ENCODE measurements at places on chromosomes 1 and 21.

DNA sequence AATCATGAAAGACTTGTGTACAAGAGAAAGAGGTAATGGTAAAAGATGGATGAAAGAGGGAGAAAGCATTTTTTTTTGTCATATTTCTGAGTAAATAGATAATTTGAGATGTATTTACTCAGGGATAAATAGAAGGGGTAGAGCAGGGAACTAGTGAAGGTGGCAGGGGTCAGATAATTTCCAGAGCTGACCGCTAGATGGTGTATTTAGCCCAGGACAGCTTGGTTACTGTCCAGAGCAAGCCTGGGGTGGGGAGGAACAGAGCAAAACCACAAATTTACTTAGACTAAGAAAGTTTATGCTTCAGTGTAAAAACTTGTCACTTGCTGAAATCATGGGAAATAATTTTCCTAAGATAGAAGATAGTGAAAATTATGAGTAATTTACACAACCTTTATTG is 91.5 kb downstream of the XCL2 start:
- DNase-seq, result no peak

DNA sequence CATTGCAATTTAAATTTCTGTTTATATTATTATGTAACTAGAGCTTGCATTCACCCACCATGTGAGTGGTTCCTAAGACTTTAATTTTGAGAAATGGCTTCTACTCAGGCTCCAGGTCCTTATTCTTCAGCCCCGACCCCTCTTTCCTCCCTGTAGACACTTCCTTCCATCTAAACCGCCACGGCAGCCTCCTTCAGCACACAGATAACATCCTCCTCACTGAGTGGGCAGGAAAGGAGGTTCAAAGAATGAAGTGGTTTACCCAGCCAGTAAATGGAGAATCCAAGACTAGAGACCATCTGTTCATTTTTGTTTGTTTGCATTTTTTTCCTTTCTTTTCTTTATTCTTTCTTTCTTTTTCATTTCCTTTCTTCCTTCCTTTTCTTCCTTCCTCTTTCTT is 37.1 kb upstream of the SOD1 start:
- no peak for DNase-seq

- no peak for DNase-seq
These were observed 69.5 kb upstream of the HSD17B7 start for GRCh38 chr1:162720996-162721395.

DNA sequence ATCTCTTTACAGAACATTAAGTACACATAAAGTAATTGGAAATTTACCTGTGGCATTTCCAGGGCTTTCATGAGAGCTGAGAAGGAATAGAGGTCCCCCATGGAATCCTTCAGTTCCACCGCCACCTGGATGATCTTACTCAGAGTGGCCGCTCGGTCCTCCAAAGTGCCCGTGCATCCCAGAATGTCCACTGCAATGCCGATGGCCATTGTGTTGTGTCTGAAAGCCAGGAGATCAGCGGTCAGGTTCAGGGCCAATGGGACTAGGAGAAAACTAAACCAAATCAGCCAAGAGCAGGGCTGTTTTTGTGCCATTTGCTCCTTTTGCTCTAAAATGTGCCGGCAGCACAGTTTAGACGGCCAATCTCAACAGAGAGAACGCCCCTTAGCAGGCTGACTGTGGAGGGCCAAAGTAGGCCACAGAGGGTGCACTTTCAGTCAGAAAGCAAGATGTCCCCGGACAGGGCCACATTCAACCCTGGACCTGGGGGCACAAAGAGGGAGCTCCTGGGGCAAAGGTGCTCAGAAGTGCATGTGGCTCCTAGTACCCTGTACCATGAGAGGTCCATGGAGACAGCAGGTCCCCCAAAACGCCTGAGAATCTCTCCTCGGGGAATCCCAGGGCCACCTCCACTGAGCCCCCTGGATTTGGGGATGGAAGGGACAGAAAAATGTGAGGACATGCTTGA is 109.9 kb downstream of the BCAR3 start:
- DNase-seq, result no peak

DNA sequence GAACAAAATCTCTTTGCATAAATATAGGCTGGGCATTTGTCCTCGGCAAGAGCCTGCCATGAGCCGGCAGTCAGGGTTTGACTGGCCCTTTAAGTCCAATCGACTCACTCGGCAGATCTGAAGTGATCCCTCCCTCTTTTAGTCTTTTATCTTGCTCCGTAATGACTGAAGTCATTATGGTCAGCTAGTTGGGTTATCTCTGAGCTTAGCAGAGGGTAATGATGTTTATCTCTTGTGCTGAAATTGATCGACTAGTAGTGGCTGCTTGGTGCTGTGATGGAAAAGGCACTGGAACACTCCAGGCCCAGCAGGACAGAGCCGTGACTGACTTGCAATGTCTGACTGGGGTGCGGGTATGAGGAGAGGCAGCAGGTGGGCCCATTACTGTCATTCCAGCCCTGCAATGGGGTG is 468 bp upstream of the ABCA4 start:
- no peak for DNase-seq

DNA sequence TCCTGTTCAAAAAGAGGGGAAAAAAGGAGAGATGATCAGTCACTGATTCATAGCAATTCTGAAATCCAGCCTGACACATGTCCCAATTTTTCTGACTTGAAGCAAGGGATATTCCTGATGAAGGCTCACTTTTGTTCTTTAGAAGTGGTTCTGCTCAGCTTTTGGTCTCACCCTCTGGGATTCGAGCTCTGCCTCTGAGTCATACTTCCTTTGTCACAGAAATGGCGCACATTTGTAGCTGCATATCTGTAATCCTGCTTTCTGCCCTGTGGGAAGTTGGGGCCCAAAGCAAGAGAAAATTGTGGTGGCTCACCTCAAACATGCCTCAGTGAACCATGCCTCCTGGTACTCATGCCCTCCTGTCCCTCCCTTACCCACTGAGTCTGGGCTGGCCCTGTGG is 22.3 kb upstream of the FAM78B start:
- DNase-seq, result no peak

DNA sequence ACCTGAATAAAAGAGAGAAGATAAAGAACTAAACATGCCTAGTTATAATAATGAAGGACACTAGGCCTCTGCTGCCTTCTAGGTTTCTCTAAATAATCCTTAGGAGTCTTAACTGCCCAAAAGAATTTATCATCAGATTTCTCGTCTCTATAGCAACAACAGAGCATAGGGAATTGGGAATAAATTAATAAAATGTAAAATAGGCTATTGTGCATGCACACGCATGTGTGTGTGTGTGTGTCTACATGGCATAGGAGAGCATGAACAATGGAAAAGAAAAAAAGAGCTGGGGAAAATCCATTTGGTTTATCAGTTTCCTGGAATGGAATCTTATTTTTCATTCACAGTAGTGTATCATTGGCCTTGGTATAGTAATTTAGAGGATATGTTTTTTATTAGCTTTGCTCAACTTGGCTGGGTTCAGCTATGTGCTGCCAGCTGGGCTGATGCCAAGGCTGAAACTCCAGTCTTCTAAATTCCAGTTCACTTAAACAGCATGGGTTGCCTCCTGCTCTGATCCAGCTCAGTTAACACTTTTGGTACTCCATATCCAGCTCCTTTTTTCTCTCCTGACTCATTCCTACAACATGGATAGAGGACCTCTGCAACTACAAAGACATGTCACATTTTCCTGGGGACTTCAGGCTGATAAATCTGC is 80.6 kb upstream of the SLFNL1 start:
- DNase-seq, result no peak

DNA sequence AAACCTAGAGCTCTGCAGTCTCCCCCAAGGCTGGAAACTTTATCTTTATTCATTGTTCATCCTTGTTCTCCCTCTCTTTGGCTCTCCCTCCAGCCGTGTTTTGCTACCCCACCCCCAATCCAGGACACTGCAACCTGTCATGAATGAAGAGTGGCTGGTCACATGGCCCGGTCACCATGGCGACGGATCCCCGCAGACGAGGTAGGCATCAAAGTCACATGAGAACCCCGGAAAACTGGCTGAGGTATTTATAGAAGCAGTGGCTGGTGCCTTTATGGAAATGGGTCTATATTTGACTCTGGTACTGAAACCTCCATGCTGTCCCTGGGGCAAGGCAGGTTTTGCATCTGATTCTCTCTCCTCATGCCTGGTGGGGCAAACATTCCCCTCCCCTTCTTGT is 13.4 kb upstream of the SLC6A17 start:
- no peak for DNase-seq

DNA sequence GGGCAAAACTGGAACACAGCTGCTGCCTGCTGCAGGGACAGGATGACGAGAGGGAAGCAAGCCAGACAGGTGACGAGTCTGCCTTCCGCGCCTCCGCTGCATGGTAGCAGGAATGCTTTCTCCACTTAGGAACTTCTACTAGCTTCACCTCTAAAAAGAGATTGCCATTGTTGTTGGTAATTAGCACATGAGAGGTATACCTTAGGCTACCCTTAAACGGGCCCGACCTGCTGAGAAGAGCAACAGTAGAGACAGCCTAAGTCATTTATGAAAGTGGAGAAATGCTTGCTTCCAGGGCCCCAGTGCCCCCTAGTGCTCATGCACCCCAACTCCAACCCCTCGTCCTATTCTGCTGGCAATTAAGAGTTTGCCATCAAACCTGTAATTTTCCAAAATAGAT is 96.9 kb upstream of the AKT3 start:
- no peak for DNase-seq

DNA sequence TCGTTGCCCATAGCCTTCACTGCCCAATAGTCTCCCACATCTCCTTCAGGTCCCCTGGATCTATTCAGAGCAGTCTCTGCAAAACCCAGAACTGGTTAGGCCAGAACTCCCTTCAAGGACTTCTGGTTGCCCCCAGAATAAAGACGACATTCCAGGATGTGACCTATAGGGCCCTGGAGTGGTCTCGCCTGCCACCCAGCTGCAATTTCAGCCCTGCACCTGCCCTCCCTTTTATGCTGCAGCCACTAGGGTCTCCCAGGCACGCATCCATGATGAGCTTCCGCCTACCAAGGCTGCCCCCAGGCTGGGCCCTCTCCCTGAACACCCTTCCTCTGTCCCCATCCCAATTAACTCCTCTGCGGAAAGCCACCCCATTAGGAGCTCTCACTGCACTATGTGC is 7.2 kb upstream of the TSPEAR start:
- DNase-seq, result no peak

- DNase-seq, result no peak
These were observed 235.2 kb upstream of the RAB4A start for GRCh38 chr1:229035748-229036082.

DNA sequence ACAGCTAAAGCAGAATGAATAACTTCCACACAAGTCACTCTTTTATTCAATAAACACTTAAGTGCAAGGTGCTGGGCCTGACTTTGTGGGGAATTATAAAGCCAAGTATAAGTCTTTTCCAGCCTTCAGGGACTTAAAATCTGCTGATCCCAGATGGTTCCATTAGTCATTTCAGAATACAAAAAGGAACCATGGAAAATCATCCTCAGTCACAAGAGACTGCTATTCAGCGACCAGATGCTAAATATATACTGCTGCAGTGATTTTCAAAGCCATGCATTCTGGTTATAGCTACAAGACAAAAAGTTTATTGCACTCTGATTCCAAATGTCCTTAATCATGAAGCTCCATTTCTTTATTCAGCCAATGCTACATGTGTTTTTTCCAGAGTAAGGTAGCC is 25.7 kb downstream of the GLMN start:
- DNase-seq, result no peak

GRCh38 chr1:20981915-20982314 is 194.8 kb downstream of the EIF4G3 start:
- DNase-seq, result no peak

DNA sequence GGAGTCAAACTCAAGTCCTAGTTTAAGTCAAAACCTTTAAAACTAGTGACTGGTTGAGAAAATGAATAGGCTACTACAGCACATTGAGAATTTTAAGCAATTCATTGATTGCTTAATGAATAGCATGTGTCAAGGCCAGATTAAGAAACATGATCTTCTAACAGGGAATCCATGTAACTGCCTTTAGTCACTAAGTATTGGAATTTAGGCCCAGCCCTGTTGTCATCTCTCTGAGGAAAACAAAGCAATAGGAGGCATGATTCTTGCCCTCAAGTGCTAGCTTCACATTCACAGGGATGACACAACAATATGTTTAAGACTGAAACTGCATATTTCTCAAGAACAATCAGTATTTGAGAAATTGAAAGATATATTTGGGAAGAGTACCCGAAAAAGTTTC is 70.0 kb upstream of the PTGS2 start:
- DNase-seq, result peak; percentile 10

- DNase-seq, result no peak
These were observed 5.4 kb downstream of the LSS start for GRCh38 chr21:46223217-46223616.

DNA sequence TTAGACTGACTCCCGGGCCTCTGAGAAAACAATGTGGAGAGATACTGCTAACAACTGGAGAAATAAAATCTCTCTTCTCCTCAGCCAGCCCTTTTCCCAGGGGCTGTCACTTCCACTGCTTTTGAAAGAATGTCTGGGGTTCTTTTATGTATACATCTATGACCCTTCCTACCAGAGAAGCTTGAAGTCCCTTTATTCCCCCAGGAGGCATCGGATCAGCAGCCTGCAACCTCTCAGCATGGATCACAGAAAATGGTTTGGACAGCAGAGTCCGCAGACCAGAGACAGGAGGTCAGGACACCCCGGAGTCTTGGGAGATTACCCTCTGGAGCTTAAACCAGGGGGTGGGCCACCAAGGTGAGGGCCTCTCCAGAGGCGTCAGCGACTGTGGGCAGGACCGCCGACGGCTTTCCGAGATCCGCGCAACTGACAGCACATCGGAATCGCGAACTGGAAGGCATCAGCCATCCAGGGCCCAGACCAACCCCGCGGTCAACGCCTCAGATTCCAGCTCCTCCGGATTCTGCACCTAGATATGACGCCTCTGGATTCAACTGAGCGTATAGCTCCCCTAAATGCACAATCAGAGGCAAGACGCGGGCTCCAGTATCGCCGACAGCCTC is 1.0 kb downstream of the EPHA10 start:
- no peak for DNase-seq

GRCh38 chr1:28801461-28801860 is 10.5 kb upstream of the OPRD1 start:
- DNase-seq, result no peak

DNA sequence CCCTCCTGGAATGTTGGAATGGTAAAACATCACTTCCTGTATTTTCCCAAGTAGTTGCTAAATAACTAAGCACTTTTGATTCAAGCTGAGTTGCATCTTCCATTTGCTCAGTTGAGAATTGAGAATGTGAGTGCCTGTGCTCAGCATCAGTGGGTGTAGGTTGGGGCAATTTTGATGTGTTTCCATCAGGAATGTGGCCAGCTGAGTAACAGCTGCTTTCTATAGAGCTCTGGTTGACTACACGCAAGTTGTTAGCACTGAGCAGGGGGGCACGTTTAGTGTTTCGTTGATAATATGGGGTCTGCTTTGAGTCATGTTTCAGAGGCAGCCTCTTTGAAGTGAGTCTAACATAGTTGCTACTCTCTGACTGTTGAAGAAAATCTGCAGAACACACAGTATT is 41.5 kb downstream of the LRRC53 start:
- DNase-seq, result no peak

GRCh38 chr1:67138813-67139499 is 4.2 kb upstream of the C1orf141 start:
- no peak for DNase-seq

DNA sequence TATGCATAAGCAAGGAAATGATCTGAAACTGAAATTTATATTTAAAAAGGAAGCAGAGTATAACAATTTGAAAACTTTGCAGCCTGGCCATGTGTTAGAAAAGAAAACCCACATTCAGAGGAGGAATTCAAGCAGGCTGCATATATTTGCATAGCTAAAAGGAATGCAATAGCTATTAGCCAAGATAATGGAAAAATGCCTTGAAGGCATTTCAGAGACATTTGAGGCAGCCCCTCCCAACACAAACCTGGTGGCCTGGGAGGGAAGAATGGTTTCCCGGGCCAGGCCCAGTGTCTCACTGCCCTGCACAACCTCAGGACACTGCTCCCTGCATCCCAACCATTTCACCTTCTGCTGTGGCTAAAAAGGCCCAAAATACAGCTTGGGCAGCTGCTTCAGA is 136.8 kb downstream of the TYW3 start:
- DNase-seq, result no peak

Measured in HL-60 (cell line).